HT1080 (cell line): ENCODE measurements at places on chromosomes 6 and 20.

- DNase-seq: no peak
Measured at GRCh38 chr6:156515242-156515641, 261.9 kb upstream of the ARID1B start.

GRCh38 chr6:147418523-147418922 is 90.0 kb upstream of the SAMD5 start:
- peak; percentile 17 for DNase-seq

GRCh38 chr20:1462834-1463233 is 3.8 kb downstream of the NSFL1C start:
- no peak for DNase-seq

GRCh38 chr20:43925801-43926200 is 11.1 kb downstream of the TOX2 start:
- peak; percentile 58 for DNase-seq

DNA sequence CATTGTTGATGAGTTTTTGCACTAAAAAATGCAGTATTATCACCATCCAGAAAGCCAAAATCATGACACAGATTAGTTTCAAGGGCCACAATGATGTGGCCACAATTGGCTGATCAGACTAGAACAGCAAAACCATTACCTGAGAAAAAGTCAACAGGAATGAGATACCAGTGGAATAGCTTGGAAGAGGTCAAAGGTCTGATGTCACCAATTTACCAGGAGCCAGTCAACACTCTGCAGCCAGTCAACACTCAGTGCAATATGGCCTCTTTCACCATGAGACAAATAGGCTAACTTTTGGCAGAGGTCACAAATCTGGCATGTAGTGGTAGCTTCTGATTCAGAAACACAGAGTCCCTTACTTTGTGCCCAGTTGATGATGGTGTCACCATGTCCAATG is 7.5 kb upstream of the ASIP start:
- DNase-seq: no peak

- DNase-seq: no peak
Measured at GRCh38 chr6:132304891-132305305, 96.4 kb downstream of the MOXD1 start.
